Posterior vena cava (tissue), 2 donors: ENCODE measurements at places on chromosomes 2 and 18. TPM values are rescaled to one million over a fixed set of nuclear protein-coding genes. Genes with fewer than 3 reads are reported as not detected.

Gene SATB2
- total RNA-seq = 9.0 TPM

GRCh38 chr2:102385522-102385921 lies 29.9 kb downstream of the IL18R1 start:
- DNase-seq = no peak

- no peak for DNase-seq
These were observed 55.0 kb downstream of the COL6A3 start for GRCh38 chr2:237358721-237359517.

- DNase-seq = peak; percentile 55
These were observed 24.5 kb downstream of the CRACDL start for GRCh38 chr2:98911376-98912154.

DNA sequence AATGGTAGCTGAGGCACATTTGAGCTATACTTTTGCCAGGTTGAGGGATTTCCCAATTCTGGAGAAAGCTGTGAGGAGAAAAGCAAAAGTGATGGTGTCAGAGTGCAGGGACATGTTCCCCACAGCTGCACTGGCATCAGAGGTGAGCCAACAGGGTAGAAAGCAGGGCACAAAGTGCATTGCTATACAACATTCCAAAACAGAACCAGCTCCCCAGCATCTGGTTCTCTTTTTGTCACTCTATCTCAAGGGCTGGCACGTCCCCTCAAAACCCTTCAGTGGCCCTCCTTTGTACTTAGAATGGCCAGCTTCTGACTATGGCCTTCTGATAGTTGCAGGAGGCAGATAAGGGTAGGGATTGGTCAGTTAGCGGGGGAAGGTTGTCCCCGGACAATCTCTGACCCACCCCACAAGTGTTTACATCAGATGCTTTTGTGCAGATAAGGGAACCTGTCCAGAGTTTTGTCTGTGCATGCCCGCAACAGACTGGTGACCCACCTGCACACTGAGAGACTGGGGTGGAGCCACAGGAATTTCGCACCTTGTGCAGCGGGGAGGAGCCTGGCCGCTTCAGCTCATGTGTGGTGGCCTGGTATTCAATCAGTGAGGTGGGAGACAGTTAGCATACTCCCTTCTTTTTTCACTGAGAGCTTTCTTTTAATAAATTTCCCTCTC lies 31.0 kb upstream of the TMEM17 start:
- no peak for DNase-seq

Gene SLC40A1
- 43.8 TPM for total RNA-seq

DNA sequence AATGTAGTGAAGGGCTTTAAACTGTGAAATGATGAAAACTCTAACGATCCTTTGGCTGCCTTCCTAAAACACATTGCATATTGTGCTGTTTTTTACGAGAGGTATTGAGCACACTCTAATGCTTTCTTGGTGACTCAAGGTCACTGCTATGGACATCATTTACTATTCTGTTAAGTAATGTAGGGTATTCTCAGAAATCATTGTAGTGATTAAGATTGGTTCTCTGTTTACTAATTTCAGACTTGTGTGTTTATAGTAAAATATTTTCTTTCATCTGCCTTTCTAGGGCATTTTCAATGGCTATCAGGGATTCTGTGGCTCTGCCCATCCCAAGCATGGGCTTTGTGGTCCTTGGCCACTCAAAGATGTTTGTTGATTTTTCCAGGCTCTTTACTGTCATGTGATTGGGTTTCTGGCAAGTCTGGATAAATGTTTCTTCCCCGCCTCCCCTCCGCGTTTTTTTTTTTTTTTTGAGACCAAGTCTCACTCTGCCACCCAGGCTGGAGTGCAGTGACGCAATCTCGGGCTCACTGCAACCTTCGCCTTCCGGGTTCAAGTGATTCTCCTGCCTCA lies 29.3 kb downstream of the UBE2F start:
- no peak for DNase-seq

DNA sequence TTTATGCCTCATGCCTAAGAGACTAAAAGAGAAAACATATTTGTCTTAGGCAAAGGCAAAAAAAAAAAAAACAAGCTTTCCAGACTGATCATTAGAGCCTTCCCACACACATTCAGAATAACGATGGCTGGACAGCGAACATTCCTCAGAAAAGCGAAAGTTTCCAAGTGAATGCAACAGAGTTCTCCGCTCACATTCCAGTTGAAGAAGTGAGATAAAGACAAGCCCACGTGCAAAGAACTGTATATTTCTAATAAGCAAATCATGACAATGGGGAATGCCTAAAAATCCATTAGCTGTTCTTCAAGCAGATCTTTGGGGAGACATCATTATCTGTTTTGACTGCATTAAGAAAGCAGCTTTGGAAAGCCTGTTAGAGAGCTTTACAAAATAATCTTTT lies 347.9 kb downstream of the METTL4 start:
- no peak for DNase-seq

DNA sequence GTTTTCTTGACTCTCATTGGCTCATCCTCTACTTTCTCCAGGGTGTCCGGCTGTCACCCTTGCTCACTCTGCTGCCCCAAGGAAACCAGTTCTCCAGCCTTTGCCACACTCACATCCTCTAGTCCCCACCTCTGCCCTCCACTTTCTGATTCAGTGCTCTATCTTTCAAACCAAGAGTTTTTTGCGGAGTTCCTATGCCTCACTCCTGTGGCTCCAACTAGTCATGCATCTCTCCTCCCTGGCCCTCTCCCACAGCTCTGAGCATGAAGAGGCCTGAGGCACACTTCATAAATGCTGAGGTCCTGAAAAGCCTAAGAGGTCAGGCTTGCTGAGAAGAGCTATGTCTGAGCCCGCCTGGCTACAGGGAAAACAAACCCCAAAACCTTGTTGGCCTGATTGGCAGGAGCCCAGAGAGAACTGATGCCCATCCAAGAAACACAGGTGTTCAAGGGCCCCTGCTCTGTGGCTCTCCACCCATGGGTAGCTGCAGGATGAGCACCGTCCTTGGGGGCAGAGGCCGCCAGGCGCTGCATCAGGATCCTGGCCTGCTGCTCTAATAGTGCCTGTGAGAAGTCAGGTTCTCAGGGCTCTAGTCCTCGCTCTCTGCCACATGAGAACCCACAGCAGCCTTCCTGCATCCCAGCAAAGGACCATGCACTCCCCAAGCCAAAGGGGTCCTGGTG lies 42.1 kb downstream of the HS1BP3 start:
- no peak for DNase-seq

Gene ATL2
- 72.4 TPM for total RNA-seq

DNA sequence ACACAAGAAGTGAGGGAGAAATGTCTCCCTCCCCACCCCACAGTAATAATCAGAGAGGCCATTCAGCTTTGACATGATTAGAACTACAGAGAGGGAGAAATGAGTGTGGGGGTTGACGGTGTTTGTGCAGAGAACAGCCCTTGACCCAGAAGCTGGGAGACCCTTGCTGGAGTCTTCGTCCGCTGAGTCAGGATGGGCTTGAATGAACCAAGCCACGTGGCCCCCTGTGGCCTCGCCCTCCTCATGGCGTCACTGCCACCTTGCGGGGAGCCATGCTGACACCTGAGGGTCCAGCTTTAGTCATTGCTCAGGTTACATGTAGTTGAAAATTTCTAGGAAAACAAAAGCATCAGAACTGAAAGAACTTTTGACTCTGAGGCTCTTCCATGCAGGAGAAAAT lies 101.2 kb downstream of the DGKD start:
- peak; percentile 60 for DNase-seq

Gene SPDYA
- total RNA-seq = 0.86 TPM

Gene PTH2R
- 0.46 TPM for total RNA-seq

- DNase-seq = no peak
These were observed 97.2 kb downstream of the PLEKHM3 start for GRCh38 chr2:207928079-207928478.

GRCh38 chr18:2587788-2588187 lies 16.4 kb downstream of the NDC80 start:
- DNase-seq = no peak

- no peak for DNase-seq
These were observed 3.1 kb downstream of the SPOPL start for GRCh38 chr2:138504546-138505235.

Gene RAB6C
- total RNA-seq = not detected

GRCh38 chr18:13481820-13482617 lies 244.3 kb downstream of the FAM210A start:
- DNase-seq = no peak

DNA sequence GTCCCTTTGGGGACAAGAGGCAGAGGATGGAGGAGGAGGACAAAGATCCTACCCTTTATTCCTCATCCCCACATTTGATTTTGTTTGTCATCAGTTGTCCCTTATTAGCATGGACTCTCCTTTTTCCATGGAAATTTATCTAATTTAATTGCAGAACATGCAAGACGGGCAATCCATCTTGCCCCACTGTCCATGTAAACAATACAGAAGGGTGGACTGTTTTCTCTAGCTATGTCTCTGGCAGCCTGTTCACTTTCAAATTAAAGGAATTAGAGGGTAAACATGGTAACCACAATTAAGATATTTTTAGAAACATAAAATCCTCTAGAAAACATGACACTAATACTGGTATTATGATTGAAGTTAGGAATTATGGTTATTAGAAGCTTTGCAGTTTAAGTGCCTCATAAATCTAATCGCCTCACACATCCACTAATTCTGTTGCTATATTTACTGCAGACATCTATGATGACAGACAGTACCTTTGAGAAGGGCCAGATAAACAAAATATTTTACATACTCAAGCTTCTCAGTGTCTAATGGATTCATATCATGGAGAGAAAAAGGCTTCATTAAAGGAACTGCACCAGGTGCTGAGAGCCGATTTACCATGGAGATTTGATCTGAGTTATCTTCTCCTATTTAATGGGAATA lies 215.5 kb downstream of the LNPK start:
- no peak for DNase-seq

GRCh38 chr2:11988691-11989353 lies 242.4 kb downstream of the LPIN1 start:
- no peak for DNase-seq

DNA sequence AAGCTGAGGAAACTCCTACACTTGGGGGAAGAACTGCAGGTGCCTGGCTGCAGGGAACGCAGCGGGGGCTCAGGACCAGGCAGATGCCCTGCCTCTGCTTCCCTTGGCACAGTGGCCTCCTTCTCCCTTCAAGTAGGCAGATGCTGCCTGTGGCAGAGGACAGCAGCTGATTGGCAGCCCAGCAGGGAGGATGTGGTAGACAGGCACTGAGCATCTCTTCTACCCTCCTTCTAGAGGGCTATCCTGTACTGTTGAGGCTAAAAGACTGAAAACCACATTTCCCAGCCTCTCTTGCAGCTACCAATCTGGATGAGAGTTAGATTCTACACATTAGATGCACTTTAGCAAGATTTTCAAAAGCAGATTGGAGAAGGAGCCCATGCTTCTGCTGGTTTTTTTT lies 105.7 kb downstream of the MSH2 start:
- no peak for DNase-seq

DNA sequence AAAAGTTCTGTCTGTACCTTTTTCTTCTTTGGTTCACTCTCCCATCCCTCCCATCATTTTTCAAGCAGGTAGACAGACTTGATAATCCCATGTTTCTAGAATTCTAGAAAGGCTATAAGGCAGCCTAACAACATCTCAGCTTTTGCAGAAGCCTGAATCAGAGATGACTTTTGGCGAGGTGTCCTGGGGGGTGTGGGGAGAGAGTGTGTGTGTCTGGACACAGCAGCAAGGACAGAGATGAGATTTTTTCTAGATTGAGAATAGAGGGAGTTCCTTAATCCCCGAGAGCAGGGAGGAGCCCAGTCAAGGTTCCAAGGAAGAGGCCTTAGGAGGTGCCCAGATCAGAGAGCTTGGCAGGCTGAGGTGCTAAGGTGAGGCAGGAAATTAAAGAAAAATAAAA lies 22.0 kb upstream of the LAPTM4A start:
- no peak for DNase-seq

DNA sequence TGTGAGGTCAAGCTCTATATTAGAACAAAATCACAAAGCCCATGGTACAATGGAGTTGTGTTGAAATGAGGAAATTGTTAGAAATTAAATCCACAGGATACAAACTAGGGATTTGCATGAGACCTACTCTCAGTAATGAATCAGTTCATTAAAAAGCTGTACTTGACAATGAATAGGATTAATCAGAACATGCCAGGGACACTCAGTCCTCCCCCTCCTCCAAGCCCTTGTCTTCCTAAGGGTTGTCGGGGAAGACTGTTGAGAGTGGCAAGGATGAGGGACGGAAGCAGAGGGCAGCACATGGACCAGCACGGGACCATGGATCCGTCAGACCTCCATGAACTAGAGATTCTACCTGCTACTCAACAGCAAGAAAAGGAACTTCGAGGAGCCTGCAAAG lies 39.8 kb downstream of the SPRED2 start:
- no peak for DNase-seq

GRCh38 chr2:239343946-239344856 lies 56.6 kb downstream of the HDAC4 start:
- DNase-seq = no peak

DNA sequence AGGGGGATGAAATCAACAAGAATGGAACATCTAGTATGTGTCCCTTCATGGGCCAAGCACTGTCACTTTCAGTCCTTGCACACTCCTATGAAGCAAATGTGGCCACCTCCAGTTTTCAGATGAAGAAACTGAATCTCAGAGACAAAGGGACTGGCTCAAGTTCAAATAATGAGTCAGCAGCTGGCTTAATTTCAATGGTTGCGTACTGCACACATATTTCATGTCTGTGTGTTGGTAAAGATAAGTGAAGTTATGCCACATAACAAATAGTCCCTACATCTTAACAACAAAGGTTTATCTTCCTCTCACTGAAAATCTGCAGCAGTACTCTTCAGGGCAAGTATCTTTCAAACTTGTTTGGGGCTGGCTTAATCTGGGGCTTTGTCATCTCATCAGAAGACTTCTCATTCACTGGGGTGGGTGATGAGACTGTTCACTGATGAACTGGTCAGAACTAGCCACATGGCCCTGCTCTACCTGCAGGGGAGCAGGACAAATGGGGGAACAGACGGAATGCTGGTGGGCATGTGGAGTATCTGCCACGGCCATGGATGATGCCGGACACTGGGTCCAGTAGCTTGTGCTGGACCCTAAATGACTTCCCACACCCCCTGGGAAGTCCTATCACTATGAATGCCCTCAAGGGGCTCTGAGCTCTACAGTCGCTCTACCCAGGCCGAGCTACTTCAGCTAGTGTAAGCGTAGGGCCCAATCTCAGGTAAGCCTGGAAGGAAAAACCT lies 263.2 kb downstream of the CYP26B1 start:
- DNase-seq = no peak
